ENCODE measurements at places on chromosomes 7 and 10.
A peak's percentile ranks its signal among the peaks of the same experiment; 100 is the strongest.

- no peak for DNase-seq
Measured at GRCh38 chr7:64992971-64993370, 2.1 kb upstream of the ZNF117 start.

DNA sequence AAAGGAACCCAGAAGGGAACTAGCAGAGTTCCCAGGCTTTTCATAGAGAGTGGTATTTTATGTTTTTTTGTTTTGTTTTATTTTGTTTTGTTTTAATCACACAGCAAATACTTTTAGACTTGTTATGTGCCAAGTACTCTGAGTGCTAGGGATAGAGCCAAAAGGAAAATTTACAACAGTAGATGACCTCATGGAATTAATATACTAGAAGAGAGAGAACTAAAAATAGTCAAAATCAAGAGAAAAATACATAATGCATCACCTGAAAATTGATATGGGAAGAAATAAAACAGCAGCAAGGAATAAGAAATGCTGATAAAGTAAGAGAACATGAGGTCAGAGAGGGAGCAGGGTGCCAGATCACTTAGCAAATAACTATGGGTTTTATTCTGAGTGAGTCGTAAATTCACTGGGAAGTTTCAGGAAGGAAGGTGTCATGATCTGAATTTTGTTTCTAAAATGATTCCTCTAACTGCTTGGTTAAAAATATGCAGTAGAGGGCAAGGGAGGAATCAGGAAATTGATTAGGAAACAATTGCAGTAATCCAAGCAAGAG lies 351.0 kb downstream of the ANKRD7 start:
- no peak for DNase-seq

DNA sequence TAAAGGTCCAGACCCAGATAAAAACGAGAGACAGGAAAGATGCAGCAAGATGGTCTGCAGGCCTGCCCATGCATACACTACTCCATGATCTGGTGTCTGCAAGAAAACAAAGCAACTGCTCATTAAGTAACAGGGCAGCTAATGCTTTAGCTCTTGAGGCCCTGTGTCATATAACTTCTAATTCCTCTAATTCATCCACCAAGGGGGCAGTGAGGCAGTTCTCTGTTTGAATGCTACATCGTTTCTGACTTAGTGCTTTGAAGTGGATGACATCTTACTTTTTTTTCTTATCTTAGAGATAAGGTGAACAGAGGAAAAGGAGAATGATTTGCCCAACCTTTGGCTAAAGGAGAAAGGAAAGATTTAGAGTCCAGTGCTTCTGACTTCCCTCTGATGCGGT lies 619.7 kb downstream of the AUTS2 start:
- DNase-seq = no peak

DNA sequence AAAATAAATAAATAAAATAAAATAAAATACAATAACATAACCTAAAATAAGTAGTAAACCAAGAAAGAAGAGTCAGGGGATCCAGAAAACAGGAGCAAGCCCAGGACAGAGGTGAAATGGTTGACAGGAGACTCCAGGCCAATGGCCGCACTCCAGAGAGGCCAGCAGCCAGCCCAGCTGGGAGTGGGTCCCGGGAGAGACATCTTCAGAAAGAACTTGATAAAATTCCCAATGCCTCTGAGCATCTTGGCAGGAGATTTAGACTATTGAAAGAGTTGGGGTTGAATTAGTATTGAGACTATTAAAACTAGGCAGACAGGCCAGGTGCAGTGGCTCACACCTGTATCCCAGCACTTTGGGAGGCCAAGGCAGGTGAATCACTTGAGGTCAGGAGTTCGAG lies 62.6 kb downstream of the CLIP2 start:
- no peak for DNase-seq

- no peak for DNase-seq
Measured at GRCh38 chr7:109763611-109764010, 1193.9 kb downstream of the DNAJB9 start.

GRCh38 chr10:33150889-33151288 lies 183.6 kb downstream of the NRP1 start:
- no peak for DNase-seq

GRCh38 chr10:127889605-127890195 lies 3.0 kb downstream of the CLRN3 start:
- DNase-seq = no peak

DNA sequence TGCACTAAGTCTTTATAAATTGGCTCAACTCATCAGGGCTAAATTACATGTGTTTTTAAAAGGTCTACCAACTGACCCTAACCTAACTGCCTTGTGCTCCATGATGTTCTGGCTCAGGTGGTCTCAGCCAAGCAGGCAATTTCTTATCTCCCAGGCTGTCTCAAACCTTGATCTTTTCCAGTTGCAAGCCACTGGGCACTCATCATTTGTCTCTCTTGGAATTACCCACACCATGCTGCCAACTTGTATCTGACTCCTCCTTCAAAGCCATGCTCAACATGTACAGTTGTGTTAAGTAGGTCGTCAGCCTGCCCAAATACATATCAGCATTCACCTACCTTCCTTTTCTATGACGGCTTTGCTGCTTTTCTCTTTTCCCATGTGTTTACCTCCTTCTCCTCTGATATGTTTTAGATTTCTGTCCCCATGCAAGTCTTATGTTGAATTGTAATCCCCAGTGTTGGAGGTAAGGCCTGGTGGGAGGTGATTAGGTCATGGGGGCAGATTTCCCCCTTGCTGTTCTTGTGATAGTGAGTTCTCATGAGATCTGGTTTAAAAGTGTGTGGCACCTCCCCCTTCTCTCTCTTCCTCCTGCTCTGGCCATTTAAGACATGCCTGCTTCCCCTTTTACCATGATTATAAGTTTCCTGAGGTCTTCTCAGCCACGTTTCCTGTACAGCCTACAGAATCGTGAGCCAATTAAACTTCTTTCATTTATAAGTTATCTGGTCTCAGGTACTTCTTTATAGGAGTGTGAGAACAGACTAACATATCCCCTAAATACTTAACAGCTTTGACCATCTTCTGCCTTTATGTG lies 130.0 kb downstream of the ELAPOR2 start:
- no peak for DNase-seq

GRCh38 chr7:48101352-48101751 lies 12.3 kb downstream of the UPP1 start:
- DNase-seq = no peak

GRCh38 chr7:131327626-131328376 lies at the start of gene MKLN1:
MKLN1 (plus strand) TSS chr7:131327876; CDS start chr7:131327900, 24 bp downstream.
- peak; percentile 96 for DNase-seq

- DNase-seq = no peak
Measured at GRCh38 chr7:26612742-26613141, 251.6 kb downstream of the SKAP2 start.

- DNase-seq = no peak
Measured at GRCh38 chr10:11602358-11602757, 9.1 kb downstream of the USP6NL start.

- DNase-seq = no peak
Measured at GRCh38 chr10:132172091-132173066, 14.4 kb upstream of the DPYSL4 start.

DNA sequence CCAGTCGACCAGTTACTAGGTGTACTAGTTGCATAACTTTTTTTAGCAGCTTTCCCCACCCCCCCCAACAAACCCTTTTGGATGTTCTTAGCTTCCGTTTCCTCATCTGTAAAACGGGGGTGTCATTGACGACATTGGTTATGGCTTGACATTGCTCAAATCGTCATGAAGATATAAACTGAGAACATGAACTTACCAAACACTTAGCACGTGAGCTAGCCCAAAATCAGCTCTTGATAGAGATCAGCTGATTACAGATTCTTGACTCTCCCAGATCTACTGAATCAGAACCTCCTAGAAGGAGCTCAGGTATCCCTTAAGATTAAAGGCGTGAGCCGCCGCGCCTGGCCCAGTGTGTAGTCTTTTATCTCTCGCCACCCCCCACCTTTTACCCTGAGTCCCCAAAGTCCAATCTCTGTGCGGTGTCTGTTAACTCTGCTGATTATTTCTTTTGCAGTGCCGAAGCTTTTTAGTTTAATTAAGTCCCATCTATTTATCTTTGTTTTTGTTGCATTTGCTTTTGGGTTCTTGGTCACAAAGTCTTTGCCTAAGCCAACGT lies 1.0 kb upstream of the GNA12 start:
- no peak for DNase-seq

- peak; percentile 79 for DNase-seq
Measured at GRCh38 chr7:44044315-44045225, at the start of gene DBNL. DBNL (plus strand) TSS chr7:44044702; CDS start chr7:44044738, 36 bp downstream.

- no peak for DNase-seq
Measured at GRCh38 chr7:135377171-135377570, 132.7 kb downstream of the CNOT4 start.

- no peak for DNase-seq
Measured at GRCh38 chr7:39259391-39260003, 281.8 kb downstream of the POU6F2 start.

GRCh38 chr10:11037991-11038390 lies 20.3 kb downstream of the CELF2 start:
- DNase-seq = no peak

- DNase-seq = no peak
Measured at GRCh38 chr7:55189146-55189766, 170.4 kb downstream of the EGFR start.

GRCh38 chr10:11719496-11720259 lies 22.5 kb upstream of the ECHDC3 start:
- no peak for DNase-seq

Measured in NCI-H526 treated with DMSO at 0.1 percent for 48 hours (cell line).